Stimulated activated CD8-positive, alpha-beta memory T cell treated with anti-CD3 and anti-CD28 coated beads, Interleukin-7, amount 100 ng/mL, for 1 hour (primary cell): ENCODE measurements at places on chromosomes 2 and 18.

- DNase-seq: no peak
Measured at GRCh38 chr18:48859311-48860268, 91.2 kb downstream of the SMAD7 start.

DNA sequence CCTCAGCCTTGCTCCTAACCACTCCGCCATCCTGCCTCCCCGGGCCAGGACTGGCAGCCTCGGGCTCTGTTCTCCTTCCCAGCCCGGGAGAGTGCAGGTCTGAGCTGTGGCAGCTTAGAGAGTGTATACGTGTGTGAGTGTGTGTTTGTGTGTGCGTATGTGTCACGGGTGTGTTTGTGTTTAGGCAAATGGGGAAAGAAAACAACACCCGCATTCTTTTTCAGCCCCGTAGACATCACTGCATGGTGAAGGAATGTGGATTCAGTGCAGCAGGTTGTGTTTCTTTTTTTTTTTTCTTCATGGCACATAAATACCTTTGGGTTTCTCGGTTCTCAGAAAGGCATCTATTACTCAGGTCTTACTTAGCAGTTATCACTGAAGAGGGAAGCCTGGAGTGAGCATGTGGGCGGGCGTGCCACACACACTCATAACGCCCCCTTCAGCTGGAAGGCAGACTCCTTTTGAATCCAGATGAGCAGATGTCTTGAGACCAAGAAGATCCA lies 44.2 kb downstream of the GLI2 start:
- no peak for DNase-seq

DNA sequence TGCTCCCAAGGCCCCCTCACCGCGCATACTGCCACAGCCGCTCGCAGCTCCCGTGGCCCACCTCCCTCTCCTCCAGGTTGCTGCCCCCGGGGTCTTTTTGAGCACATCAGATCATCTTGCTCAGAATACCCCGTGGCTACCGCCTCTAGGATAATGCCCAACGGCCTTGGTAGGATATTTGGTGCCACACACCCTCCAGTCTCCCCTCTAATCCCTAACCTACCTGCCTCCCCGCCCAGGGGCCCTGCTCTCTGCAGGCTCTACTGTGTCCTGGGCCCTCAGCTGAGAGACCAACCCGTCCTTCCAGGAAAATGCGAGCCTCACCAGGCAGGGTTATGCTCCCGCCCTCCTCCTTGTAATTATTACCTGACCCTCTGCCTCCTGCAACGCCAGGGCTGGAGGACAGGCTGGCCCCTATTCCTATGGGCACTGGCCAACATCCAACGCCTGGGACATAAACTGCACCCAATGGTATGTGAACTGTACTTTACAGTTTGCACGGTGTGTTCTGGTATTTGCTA lies 1.5 kb upstream of the MTCL1 start:
- no peak for DNase-seq

DNA sequence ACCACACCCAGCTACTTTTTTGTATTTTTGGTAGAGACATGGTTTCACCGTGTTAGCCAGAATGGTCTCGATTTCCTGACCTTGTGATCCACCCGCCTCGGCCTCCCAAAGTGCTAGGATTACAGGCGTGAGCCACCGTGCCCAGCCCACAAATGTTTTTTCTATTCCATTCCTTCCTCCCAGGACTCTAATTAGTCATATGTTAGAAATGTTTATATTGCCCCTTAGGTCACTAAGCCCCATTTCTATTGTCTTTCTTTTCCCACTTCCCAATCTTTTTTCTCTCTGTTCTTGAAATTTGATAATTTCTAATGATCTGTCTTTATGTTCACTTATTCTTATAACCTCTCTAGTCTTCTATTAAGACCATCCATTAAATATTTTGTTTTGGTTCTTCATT lies 31.3 kb upstream of the CDCA7 start:
- DNase-seq: no peak

DNA sequence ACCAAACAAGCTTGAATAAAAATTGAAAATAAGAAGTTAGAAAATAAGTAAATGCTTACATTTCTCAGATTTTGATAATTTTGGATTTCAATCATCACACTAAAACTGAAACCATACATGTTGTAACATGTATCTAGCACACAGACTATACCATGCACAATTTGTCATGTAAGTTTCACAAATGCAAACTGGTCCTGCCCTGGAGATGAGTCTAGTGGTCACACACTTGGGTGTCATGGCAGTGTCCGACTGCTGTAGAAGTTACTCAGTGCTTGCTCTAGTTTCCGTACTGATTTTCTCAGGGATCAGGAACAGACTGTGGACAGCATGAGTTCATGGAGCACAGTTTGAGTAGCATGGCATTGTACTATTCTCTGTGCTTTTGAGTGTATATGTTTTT lies 182.9 kb upstream of the RMP24 start:
- no peak for DNase-seq

DNA sequence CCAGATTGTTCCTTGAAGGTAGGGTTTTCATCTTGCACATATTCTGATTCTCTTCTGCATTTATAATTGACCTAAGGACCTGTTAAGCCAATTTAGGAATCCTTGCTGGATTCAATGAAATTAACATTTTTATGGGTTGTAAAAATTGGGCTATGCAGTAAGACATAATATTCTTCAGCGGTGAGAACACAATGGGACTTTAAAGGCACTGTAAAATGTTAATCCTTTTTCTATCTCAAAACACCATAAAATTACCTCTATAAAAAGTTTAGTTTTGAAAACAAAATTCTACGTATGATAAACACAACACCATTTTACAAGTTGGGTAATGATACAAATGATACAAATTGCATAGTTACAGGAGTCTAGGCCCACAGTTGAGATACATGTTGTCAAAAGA lies 169.2 kb upstream of the DTNA start:
- DNase-seq: no peak

GRCh38 chr2:98773169-98773568 lies 42.2 kb upstream of the MGAT4A start:
- DNase-seq: no peak

DNA sequence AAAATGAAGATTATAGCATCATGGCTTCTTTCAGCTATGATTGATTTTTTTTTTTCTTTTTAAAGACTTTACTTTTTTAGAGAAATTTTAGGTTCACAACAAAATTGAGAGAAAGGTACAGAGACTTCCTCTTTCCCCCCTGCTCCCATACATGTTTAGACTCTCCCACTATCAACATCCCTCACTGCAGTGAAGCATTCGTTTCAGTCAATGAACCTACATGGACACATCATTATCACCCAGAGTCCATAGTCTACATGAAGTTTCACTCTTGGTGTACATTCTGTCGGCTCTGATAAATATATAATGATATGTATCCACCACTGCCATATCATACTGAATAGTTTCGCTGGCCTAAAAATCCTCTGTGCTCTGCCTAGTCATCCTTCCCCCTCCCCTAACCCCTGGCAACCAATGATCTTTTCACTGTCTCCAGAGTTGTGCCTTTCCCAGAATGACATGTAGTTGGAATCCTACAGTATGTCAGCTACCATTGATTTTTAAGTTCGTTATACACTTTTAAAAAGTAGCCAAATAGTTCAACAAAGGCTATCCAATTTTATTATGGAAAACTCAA lies 86.8 kb downstream of the GPD2 start:
- DNase-seq: no peak

DNA sequence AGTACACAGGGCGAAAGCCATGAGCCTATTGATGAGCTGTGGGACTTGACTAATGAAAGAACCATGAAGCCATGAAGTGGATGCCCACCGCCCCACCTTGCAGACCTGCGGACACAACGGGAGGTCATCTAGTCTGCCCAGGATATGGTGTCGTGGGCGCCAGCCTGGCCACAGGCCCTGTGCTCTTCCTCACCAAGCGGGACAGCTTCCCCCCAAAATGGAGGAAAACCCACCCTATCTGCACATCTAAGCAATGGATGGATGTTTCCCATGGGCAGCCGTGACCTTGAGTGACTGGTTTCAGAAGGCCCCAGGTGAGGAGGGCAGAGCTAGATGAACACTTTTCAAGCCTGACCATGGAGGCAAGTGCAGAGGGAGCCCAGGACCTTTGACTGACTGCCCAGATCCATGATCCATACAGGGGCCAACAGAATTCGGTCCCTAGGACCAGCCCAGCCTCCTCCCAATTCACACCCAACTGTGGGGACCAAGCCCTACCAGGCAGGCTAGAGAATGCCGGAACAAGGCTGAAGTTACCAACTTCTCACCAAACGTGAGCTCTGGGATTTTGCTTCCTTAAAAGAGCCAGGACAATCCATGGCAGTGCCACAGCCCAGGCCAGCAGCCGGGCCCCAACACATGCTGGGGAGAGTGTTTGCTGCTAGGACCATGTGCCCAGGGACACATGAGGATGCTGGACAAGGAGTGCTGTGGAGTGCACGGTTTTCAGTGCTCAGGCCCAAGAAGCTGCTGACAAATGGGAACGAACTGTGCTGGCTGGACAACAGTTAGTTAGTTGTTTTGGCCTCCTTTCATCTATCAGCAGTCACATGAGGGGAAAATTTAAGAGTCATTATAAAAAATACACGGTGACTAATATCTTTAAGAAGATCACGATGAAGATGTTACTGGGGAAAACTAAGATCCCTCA lies 249.4 kb downstream of the HDAC4 start:
- DNase-seq: no peak

DNA sequence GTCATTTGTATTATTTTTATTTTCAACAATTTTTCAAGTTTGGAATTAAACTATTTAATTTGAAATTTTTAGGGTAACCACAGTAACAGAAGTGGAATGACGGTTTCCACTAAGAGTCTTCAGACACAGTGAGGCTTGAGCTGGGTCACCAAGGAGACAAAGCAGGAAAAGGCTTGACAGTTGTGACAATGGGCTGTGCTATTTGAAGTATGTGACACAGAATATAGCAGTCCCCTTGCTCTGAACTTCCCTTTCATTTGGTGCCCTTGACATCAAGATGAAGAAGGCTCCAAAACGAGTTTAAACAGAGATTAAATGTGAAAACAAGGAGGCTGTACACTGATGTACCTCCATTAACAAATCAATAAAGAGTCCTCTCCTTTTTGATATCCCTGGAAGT lies 265.4 kb upstream of the DLGAP1 start:
- DNase-seq: no peak

GRCh38 chr2:190634381-190634780 lies 14.5 kb upstream of the NAB1 start:
- no peak for DNase-seq

DNA sequence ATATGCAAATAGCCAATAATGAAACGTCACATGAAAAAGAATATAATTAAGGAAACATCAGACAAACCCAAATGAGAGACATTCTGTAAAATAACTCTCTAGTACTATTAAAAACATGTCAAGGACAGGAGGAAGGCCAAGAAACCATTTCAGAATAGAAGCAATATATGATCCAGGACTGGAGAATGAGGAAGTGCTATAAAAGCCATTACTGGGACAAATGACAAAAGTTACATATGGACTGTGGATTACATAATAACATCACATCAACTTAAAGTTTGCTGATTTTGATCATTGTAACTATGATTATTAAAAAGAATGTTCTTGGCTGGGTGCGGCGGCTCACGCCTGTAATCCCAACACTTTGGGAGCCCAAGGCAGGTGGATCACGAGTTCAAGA lies 81.3 kb downstream of the CRACDL start:
- no peak for DNase-seq

DNA sequence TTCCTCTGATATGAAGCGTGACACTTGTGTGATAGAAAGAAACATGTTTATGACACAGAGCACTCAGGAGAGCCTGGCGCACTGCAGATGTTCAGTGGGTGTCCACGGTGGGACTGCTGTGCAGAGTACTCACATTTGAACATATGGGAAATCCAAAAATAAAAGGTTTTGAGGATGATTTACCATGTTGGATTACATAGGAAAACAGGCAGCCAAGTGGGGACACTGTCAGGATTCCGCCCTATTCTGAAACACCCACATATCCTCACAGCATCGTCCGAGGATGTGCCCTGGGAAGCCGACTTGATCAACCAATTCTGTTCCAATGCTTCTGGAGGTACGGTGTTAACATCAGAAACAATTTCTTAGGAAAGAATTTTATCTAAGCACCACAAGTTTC lies 263.7 kb downstream of the TGIF1 start:
- no peak for DNase-seq
